ENCODE measurements at places on chromosomes 12 and 14. TPM values are rescaled to one million over a fixed set of nuclear protein-coding genes. Genes with fewer than 3 reads are reported as not detected.

The ZNF705A gene
- total RNA-seq, result not detected

The TAS2R42 gene
- not detected for total RNA-seq

The OAS3 gene
- 37.4 TPM for total RNA-seq

The TMEM106C gene
- total RNA-seq, result 168 TPM

The CHURC1 gene
- total RNA-seq, result 59.2 TPM

The CDKN1B gene
- 26.0 TPM for total RNA-seq

The PTPN6 gene
- 467 TPM for total RNA-seq

The MYF5 gene
- total RNA-seq, result not detected

The SRSF5 gene
- total RNA-seq, result 318 TPM

The CSRP2 gene
- total RNA-seq, result 0.76 TPM

The TMBIM4 gene
- total RNA-seq, result 39.4 TPM

The ITPK1 gene
- total RNA-seq, result 87.4 TPM

The KLHDC1 gene
- 1.1 TPM for total RNA-seq

The IL22 gene
- total RNA-seq, result 0.64 TPM

The EEA1 gene
- 17.5 TPM for total RNA-seq

The KRT4 gene
- not detected for total RNA-seq

The GPR84 gene
- total RNA-seq, result 1.2 TPM

The GARIN6 gene
- not detected for total RNA-seq

The TTC6 gene
- not detected for total RNA-seq

The SYCP3 gene
- total RNA-seq, result 0.22 TPM

The DAO gene
- total RNA-seq, result not detected

The TEX52 gene
- total RNA-seq, result not detected

The IQSEC3 gene
- 3.2 TPM for total RNA-seq

The CCDC177 gene
- total RNA-seq, result not detected

The RAD52 gene
- 11.4 TPM for total RNA-seq

The AQP6 gene
- total RNA-seq, result not detected

The OTOGL gene
- not detected for total RNA-seq

The SMIM41 gene
- total RNA-seq, result not detected

The RERGL gene
- total RNA-seq, result not detected

The GLIPR1L2 gene
- total RNA-seq, result not detected

The NGB gene
- not detected for total RNA-seq

The KLRF1 gene
- not detected for total RNA-seq

The CIROP gene
- total RNA-seq, result not detected

The GLTP gene
- 31.5 TPM for total RNA-seq

The PPP4R3A gene
- total RNA-seq, result 122 TPM

The SLC39A5 gene
- total RNA-seq, result 0.44 TPM

The ADAM20 gene
- total RNA-seq, result not detected

The LRTM2 gene
- not detected for total RNA-seq

The PTGER2 gene
- 23.3 TPM for total RNA-seq

The MTRFR gene
- 23.5 TPM for total RNA-seq

The ENDOU gene
- 0.08 TPM for total RNA-seq

The GRIP1 gene
- total RNA-seq, result 2.2 TPM

The SLC24A4 gene
- total RNA-seq, result 0.06 TPM

The PIWIL1 gene
- not detected for total RNA-seq

The KRT77 gene
- total RNA-seq, result not detected

The TSHR gene
- not detected for total RNA-seq

The INSM2 gene
- not detected for total RNA-seq

The PLEKHH1 gene
- total RNA-seq, result 2.4 TPM

The HNF1A gene
- total RNA-seq, result not detected
